ENCODE measurements at places on chromosomes 11 and 22. TPM values are rescaled to one million over a fixed set of nuclear protein-coding genes. Genes with fewer than 3 reads are reported as not detected.

The CD3D gene
- 2.0 TPM for total RNA-seq

GRCh38 chr22:44822534-44822933, 70.2 kb downstream of the ARHGAP8 start:
- DNase-seq: no peak

DNA sequence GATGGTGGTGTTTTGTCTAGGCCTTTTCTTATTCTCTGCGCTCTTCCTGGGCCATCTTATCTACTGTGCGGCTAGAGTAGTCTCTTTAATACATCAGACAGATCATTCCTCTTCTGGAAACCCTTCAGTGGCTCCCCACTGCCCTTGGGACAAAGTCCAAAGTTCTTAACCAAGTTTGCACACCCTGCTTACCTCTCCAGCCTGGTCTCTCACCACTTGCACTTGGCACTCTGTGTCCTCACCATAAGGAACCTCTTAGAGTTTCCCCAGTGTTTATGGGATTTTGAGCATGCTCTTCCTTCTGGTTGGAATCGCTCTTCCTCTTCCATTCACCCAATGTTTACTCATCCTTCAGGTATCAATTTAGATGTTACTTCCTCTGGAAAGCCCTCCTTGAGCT, 5.2 kb upstream of the SPTBN2 start:
- DNase-seq: no peak

GRCh38 chr22:46971099-46971763, 208.8 kb downstream of the TBC1D22A start:
- peak; percentile 79 for DNase-seq

DNA sequence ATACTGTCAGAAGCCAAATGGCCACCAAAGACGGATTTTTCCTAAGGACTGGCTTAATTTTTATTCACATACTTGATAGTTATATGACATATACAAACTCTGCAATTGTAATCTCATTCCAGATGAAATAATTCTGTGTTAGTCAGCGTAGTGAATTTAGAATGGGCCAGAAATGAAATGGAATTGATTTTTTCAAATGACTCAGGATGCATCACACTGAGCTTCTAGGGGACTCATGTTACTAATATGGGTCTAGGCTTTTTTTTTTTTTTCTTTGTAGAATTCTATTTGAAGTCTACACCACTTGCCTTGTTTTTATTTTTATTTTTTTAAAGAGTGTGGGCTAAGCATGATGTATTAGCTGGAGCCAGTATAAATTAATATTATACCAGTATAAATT, 62.7 kb downstream of the SPECC1L start:
- no peak for DNase-seq

GRCh38 chr11:10303558-10304363, 1.1 kb upstream of the ADM start:
- DNase-seq: no peak

Measured in left cardiac atrium (tissue), 4 donors.